ENCODE measurements at places on chromosomes 4 and X.

- no peak for DNase-seq
Measured at GRCh38 chr4:15398732-15399131, 29.1 kb upstream of the C1QTNF7 start.

DNA sequence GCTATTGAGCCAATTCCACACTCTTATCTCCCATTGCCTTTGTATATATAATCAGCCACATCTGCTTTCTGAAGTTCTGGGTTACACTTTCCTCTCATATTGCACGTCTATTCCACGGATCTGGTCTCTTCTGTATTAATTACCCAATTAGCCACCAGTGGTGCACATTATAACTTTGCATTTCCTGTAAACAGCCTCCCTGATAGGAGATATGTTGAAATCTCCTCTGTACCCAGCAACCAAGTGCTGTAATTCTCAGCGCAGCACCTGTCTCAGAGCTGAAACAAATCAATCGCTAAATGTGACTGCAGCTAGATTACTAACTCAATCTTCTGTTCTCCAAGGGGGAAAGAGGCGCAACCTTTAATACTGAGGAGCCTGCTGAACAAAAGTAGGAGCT lies 326.4 kb downstream of the SLITRK2 start:
- no peak for DNase-seq

GRCh38 chrX:94600077-94600476 lies 926.1 kb downstream of the FAM133A start:
- DNase-seq, result no peak

DNA sequence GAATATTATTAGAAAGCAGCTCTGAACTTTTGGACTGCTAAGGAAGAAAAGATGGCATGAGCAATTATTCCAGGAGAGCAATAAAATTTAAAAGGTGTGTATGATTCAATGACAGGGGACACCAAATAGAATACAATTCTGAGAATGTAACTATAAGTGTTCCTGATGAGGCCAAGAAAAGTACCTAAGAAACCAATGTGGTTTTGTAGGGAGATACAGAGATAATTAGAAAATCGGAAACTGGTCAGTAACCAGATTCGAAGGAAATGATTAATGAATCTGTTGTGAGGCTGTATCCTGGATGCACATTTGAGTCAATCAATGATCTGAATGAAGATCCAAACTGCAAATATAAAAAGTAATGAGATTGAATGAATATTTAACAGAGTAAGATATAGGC lies 6.0 kb downstream of the NOA1 start:
- DNase-seq, result no peak

- no peak for DNase-seq
Measured at GRCh38 chrX:65196758-65197360, 220.6 kb upstream of the ZC4H2 start.

DNA sequence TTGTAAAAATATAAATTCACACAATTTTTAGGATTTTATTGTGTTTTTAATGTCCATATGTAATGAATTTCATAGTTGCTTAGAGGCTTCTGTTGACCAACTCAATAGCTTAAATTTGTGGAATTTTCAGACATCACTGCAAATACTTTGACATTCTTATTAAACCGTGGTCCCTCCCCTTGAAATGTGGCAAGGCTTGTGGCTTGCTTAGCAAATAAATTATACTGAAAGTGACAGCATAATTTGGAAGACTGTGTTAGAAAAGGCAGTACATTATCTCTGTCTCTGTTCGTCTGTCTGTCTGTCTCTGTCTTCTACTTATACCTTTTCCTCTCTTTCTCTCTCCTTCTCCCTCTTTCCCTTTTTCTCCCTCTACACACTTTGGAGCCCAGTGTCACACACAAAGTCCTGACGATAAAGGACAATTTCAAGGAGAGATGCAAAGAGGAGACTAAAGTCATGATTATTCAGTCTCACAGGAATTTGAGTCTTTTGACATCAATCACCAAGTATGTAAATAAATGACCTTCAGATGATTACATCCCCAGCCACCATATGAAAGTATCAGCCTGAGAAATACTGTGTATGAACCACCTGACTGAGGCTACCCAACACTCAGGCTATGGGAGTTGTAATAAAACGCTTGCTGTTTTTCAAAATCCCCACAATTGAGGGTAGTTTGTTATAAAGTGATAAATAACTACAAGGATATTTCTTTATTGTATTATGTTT lies 21.0 kb upstream of the UGT2B7 start:
- DNase-seq, result no peak

DNA sequence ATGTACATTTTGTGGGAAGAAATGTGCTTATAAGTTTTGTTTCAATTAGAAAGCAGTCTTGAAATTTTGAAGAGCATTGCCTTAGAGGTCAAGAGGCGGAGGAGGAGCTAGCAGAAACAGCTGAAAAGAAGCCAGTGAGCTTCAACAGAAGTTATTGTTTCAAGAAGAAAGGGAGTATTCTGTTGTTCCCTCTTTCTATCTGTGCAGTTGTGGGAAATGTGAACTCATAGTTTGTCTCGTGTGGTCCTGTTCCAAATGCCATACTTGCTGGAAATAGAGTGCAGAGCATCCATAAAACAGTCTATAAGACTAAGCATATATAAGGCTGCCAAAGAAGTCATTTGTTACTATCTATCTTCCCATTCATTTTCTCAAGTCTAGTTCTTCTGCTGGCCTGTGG lies 1015.7 kb downstream of the DMD start:
- no peak for DNase-seq

GRCh38 chr4:177473991-177474390 lies 31.8 kb upstream of the AGA start:
- DNase-seq, result no peak

- DNase-seq, result no peak
Measured at GRCh38 chrX:153736071-153736820, 11.6 kb downstream of the ABCD1 start.

- no peak for DNase-seq
Measured at GRCh38 chr4:179607003-179607402, 2164.8 kb upstream of the AGA start.

GRCh38 chrX:78199851-78200250 lies 60.4 kb upstream of the TAF9B start:
- no peak for DNase-seq

- no peak for DNase-seq
Measured at GRCh38 chrX:46618947-46619346, 45.4 kb downstream of the CHST7 start.

GRCh38 chr4:18155067-18156041 lies 133.8 kb upstream of the LCORL start:
- no peak for DNase-seq

GRCh38 chr4:8295471-8295870 lies 25.9 kb downstream of the HTRA3 start:
- no peak for DNase-seq

DNA sequence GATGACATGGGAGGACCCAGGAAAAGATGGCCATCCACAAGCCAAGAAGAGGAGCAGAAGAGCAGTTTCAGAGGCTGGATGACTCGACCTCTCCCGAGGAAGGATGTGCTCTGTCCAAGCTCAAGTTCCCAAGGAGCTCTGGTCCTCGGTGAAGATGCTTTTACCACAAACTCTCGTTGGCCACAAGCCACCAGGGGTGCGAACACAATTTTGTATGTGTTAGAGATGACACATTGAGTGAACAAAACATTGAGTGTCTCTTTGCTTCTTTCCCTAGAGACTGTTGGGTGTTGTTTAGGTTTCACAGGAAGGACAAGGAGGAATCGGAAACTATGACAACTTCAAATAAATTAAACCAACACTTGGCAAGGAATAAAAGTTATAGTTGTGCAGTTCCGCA lies 26.3 kb downstream of the FGFBP1 start:
- DNase-seq, result no peak

- DNase-seq, result no peak
Measured at GRCh38 chrX:675955-676295, 45.3 kb downstream of the SHOX start.

DNA sequence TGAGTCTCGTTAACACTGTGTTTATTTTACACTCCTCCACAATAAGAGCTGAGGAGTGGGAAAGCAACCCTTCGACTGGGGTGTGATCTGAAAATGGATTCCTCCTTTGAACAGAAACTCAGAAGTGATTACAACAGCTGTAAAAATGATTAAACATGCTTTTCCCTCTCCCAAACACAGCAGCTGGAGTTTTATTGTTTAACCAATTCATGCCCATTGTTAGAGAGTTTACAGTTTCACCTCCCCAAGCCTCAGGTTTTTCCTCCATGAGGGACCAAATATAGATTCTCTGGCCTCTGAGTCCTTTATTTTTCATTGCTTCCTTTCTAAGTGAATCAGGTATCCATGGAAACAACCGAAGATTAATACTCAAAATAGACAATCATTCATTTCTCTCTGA lies 263.0 kb upstream of the TAPT1 start:
- DNase-seq, result peak; percentile 26

DNA sequence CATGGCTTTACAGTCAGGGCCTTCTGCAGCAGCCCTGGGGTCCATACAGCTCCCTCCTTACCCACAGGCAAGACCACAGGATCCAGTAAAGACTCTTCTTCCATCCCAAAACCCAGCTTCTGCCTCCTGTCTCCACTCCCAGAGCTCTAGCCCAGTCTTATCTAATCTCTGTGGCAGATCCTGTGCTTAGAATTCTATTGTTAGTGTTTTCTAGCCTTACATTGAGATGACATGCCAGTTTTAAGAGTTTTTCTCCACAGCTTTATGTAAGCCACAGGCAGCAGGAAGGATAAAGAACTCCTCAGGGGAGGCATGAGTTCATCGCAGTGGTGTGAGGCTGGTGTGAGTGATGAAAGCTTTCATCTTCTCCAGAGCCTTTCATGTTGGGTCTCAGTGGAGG lies 129.1 kb downstream of the RCHY1 start:
- DNase-seq, result no peak

DNA sequence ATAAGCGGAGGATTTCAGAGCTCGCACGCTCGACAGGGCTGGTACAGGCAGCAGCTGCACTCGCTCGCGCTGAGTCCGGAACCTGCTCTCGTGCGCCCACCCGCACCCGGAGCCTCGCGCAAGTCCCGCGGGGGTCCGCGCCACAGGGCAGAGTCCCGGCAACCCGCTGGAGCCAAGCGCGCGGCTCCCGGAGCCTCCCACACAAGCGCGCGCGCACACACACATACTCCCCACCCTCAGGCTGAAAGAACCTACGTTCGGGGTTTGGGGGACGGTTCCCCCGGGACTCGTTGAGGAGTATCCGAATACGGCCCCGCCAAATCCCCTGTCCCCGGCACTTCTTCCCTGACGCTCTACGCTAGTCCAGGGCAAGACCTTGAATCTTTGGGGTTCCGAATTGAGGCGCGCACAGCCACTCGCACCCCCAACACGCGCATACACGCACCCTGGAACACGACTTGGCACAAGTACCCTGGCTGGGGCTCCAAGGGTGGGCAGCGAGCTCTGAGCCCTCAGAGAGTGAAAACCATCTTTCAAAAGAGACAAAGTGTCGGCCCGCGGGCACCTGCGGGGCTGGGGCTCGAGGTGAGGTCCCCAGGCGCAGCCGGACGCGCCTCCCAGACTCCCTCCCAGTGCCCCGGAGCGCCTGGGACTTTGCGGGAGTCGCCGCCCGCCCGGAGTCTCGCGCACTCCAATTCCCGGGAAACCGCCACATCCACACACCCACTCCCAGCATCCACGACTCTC lies 952 bp downstream of the ANOS1 start:
- no peak for DNase-seq

GRCh38 chr4:7217474-7218321 lies 25.4 kb downstream of the SORCS2 start:
- no peak for DNase-seq

Data from right renal pelvis (tissue), 4 donors.